ENCODE measurements at places on chromosomes 4 and X.

GRCh38 chr4:185467101-185467500, 4.4 kb downstream of the CCDC110 start:
- no peak for DNase-seq

GRCh38 chr4:123893011-123893981, 496.7 kb downstream of the SPRY1 start:
- no peak for DNase-seq

DNA sequence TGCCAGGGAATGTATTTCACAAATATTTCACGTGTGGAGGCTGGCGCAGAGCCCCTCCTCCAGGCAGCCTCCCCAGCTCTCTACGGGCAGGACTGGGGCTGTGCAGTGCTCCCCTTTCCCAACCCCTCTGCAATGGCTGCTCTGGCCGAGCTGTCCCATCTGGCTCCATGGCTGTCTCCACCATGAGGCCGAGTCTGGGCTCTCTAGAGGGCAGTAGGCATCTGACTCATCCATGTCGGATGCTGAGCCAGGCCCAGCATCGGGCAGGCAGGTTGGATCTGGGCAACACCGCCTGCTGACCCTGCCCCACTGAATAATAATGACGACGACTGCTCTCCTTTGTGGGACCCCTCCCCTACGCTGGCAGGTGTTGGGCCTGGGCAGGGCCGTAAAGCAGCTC, 11.0 kb upstream of the SH3TC1 start:
- DNase-seq = no peak

GRCh38 chrX:150729956-150730355, 36.8 kb downstream of the MTMR1 start:
- DNase-seq = no peak

DNA sequence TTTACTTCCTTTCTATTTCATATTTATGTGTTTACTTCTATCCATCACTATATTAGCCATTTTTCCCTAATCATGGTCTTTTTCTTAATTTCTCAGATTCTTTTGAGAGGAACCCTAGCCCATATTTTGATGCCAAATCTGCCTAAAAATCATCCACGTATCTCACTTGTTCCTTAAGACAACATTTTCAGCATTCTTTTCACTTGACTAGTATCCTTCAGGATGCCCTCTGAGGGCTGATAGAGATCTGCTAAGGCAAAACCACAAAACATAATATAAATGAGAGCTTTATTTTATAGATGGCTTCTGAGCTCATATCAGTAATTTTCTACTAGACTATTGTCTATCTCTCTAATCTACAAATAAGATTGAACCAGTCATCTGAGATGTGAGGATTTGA, 341.9 kb downstream of the GPM6A start:
- no peak for DNase-seq

- DNase-seq = no peak
Measured at GRCh38 chr4:154126276-154126675, 337.4 kb upstream of the SFRP2 start.

DNA sequence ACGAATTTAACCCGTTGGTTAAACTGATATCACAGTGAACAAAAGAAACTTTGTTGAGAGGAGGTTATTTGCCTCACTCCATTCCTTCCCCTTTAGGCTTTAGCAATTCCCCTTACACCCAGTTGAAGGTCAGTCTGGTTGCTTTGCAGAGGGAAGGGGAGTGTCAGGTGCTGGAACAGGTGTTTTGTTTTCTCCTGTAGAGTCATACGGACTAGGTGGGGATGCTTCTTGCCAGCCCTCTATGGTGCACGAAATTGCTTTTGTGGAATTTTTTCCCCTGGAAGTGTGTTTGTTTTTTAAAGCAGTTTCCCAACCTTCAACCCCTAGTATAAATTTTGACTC, 33.1 kb downstream of the DLG3 start:
- DNase-seq = no peak

DNA sequence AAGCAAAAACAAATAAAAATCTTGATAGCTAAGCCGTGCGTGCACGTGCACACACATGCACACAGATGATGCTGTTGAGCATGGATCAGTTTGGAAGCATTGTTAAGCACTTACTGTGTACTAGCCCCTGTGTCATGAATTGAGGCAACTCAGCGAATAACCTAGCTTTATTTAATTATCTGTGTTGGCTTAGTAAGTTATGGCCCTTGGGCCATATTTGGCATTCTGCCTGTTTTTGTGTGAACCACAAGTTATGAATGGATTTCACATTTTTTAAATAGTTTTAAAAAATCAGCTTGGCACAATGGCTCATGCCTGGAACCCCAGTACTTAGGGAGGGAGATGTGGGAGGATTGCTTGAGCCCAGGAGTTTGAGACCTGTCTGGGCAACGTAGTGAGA, 113.6 kb upstream of the CBLL2 start:
- no peak for DNase-seq

DNA sequence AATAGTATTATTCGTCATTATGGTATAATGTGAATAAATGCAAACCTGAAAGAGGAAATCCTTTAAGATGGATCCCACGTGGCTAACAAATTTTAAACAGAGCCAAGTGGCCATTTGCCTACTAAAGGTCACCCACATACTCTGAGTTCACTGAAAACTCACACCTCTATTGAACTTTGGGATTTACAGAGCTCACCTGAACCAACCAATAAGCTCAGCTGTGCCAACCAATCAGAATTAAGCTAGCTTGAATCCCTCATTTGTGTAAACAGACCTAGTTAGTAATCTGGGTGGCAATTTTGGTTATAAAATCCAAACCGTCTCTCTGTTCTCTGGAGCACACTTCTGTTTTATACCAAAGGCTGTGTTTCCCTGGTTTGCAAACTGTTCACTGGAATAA, 5.4 kb upstream of the NUDT9 start:
- no peak for DNase-seq

- DNase-seq = no peak
Measured at GRCh38 chr4:76801621-76802235, 96.2 kb downstream of the SOWAHB start.

- DNase-seq = peak; percentile 48
Measured at GRCh38 chr4:7876201-7876875, 63.3 kb downstream of the AFAP1 start.

DNA sequence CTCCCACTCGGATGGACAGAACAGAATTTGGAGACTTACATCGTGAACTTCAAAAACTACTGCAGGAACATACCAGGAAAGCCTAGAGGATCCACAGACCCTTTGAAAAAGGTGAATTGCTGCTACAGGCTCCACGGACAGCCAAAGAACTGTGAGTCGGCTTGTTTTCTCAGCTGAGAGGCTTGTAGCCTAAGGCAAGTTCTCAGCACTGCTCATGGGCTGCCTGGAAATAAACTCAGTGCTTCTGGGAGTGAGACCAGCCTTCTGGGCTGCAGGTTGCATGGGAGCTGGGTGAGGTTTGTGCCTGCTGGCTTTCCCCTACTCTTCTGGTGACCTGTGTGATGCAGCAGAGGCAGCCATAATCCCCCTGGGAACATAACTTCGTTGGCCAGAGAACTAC, 1397.6 kb downstream of the FAM133A start:
- DNase-seq = no peak

DNA sequence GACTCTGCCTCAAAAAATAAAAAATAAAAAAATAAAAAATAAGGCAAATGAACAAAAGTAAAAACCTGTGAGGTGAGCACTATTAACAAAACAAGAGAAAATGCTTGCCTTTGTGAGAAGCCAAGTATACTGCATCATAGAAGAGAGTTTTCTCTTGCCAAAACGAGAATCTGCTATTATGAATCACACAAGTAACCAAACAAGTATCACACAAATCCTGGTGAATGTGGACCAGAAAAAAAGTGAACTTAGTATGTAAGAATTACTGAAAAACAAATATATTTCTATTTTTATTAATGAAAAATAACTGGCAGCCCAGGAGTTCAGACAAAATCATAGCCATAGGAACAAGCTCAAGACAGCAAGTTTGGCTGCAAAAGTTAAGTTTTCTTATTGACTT, 193.5 kb downstream of the PDGFC start:
- no peak for DNase-seq

- peak; percentile 97 for DNase-seq
Measured at GRCh38 chr4:173370477-173371291, at the start of gene SAP30. Gene SAP30 (plus strand): TSS chr4:173370954. CDS start chr4:173371183, 229 bp downstream.

GRCh38 chr4:8250637-8251036, 18.9 kb upstream of the HTRA3 start:
- no peak for DNase-seq

- DNase-seq = no peak
Measured at GRCh38 chr4:57763070-57763469, 652.9 kb upstream of the IGFBP7 start.

- DNase-seq = no peak
Measured at GRCh38 chr4:123449362-123449761, 52.8 kb downstream of the SPRY1 start.

DNA sequence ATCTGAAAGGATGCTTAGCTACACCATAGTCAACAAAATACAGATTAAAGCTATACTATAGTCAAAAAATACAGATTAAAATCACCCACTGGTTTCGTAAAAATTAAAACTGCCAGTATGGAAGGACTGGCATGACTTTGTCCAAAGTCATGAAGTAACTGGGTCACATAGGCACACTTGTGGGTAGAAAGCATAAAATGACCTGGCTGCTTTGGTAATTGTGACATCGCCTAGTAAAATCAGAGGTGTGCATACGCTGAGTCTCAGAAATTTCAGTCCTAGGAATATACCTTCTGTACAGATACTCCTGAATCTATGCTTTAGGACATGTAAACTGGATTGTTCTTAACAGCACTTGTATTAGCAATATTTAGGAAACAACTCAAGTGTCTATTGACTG, 28.1 kb downstream of the CLNK start:
- no peak for DNase-seq

DNA sequence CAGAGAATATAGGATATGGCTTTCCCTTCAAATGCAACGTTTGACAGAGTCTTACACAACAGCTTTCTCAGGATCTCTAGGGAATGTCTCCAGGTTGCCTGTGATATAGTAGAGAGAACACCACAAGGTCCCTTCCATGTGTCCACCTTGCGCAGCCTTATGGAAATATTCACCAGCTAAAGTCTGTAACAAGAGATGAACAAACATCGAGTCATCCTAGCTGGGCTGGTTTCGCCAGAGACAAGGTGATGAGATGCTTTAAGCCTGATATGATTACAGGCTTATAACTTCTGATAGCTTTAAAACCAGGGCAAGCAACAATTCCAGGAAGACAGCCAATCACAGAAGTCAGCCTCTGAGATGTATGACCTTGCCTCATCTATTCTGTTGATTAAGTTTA, 83.8 kb downstream of the SEL1L3 start:
- no peak for DNase-seq

DNA sequence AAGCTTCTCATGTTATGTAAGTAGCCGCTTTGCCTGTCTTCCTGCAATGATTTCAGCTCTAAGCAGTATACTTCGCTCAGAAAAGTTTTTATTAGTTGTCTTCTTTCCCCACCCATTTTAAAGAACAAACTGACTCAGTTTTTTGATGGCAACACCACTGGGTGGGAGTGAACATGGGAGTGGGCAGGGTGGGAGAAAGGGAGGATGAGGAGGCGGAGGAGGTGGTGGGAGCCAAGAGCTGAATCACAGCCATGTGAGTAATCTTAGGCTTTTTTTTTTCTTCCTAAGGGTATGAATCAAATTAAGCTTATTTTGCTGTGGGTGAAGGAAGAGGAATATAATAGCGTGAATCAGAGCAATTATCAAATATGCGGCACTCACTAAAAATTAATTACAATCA, 574.3 kb upstream of the DIPK2B start:
- DNase-seq = no peak

DNA sequence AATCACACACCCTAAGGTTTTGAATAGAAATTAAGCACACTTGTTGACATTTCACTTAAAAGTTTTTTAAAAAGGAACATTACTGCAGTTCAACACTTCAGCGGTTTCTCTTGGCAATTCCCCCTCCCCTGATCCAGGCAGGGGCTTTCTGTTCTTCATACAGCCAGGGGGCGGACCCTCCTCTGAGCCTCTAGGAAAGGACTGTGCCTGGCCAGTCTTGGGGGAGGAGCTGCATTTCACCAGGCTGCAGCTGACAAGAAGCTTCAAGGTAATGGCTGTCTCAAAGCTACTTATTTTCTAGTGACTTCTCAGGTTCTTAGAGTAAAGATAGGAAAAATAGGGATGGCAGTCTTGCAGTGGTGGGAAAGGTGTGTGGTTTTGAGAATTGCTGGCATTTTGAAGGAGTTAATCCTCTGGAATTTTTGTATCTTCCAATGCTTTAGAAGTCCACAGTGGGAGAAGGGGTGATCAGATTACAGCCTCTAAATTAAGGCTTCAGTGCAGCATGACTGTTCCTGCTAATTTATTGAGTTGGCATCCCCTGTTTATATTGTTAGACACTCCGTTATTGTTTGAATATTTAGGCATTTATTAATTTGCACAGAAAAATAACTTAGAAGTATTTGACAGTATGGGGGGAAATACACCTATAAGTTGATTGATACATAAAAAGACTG, 33.5 kb downstream of the PWWP3B start:
- no peak for DNase-seq

DNA sequence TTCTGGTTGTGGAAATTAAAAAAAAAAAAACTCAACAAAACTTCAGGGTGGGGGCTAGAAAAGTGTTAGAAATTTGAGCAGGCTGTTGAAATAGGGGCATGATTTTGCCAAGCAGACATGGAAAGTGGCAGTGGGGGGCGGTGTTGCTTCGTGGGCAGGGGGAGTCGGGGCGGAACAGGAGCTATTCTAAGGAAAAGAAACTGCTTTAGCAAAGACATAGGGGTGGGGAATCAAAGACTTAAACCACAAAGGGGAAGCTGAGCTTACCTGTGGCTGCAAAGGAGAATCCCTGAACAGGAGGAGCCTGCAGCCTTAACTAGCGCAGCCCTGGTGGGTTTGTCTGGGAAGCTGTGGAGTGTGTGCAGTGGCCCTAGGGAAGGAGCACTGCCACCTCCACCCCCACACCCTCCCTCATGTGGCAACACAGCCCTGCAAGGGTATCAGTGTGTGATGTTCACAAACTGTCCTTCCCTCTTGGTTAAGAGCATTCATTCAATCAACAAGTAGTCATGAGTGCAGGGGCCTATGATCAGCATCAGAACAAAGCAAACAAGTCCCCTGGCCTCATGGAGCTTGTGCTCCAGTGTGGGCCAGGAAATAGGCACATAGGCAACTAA, 20.5 kb downstream of the SEL1L3 start:
- DNase-seq = peak; percentile 57

DNA sequence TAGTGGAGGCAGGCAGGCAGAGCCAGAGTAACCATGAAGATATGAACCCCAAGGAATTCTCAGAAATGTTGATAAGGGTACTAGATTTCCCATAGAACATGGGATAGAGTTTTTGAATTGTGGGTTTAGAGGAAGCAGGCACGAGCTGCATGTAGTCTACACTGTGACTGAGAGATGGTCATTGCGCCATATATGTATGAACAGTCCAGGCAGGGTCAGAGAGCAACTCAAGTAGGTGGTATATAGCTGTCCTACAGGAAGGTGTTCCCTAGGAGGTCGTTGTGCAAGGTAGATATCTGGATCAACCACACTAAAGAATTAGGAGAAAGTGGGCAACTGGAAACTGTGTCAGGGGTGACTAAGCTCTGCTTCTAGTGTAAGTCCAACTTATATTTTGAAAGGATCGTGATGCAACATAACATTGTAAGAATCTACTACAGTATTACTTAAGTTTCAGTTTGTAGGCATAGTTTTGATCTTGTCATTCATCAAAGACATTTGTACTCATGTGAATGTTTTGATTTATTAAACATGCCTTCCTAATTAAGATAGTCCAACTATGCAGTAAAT, 94.6 kb downstream of the HPGD start:
- no peak for DNase-seq
